Left ventricle myocardium inferior (tissue), 1 donor: ENCODE measurements at places on chromosomes 2 and 18. TPM values are rescaled to one million over a fixed set of nuclear protein-coding genes. Genes with fewer than 3 reads are reported as not detected.

Gene GALNT13
- total RNA-seq: 0.19 TPM

Gene ANO7
- 0.80 TPM for total RNA-seq

Gene RIT2
- not detected for total RNA-seq

Gene IL36A
- not detected for total RNA-seq

Gene GAL3ST2
- not detected for total RNA-seq

Gene MPP4
- not detected for total RNA-seq

Gene ATP5F1A
- 1,743 TPM for total RNA-seq

- H3K4me3 ChIP-seq: no peak overlapping the region
- DNase-seq: no peak
- H3K4me1 ChIP-seq: peaks cover 25% of the 10 kb centered on the region
- H3K27ac ChIP-seq: peak overlapping the region; percentile 43
These were observed 194.2 kb downstream of the TXNL1 start for GRCh38 chr18:56444201-56444600.

DNA sequence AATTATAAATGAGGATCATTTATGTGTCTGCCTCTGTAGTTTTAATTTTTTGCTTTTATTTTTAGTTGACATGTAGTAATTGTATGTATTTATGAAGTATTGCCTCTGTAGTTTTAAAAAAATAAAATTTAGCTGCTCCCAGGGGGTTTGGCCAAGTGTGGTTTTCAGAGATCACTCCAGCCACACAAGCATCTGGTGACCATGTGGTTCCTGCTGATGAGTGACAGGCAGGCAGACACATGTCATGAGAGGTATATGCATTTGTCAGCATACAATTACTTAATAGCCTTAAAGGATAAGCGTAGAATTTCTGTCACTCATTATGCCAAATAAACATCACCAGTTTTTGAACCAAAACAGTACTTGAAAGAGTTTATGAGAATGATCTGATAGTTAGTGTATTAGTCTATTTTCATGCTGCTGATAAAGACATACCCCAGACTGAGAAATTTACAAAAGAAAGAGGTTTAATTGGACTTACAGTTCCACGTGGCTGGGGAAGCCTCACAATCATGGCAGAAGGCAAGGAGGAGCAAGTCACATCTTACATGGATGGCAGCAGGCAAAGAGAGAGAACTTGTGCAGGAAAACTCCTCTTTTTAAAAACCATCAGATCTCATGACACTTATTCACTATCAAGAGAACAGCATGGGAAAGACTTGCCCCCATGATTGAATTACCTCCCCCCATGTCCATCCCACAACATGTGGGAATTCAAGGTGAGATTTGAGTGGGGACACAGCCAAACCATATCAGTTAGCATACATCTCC, 29.6 kb downstream of the MREG start:
- DNase-seq: no peak
- H3K4me1 ChIP-seq: no peaks in the 10 kb centered on the region
- H3K27ac ChIP-seq: no peak overlapping the region
- no peaks in the 10 kb centered on the region for H3K36me3 ChIP-seq
- H3K4me3 ChIP-seq: no peak overlapping the region
- H3K27me3 ChIP-seq: no peaks in the 10 kb centered on the region

- H3K27me3 ChIP-seq: no peaks in the 10 kb centered on the region
- DNase-seq: no peak
- no peak overlapping the region for H3K27ac ChIP-seq
- no peaks in the 10 kb centered on the region for H3K4me1 ChIP-seq
These were observed 105.4 kb downstream of the KCNH7 start for GRCh38 chr2:162732946-162733698.

DNA sequence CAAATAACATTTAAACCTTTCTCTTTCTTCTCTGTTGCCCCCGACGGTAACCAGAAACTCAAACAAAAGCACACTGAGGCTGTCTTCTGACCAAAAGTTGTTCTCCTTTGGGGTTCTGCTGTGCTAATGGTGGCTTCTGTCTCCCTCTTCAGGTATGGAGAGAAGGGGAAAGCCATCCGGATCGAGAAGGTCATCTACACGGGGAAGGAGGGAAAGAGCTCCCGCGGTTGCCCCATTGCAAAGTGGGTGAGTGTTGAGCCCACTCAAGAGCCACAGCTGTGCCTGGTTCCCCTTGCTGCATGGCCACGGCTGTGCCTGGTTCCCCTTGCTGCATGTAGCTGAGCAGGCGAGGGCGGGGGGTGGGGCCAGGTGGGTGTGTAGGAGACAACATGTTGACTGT, 67.4 kb downstream of the BOLA3 start:
- peaks cover 47% of the 10 kb centered on the region for H3K4me1 ChIP-seq
- H3K36me3 ChIP-seq: peaks cover 15% of the 10 kb centered on the region
- DNase-seq: no peak
- H3K27me3 ChIP-seq: no peaks in the 10 kb centered on the region

- no peak for DNase-seq
- no peak overlapping the region for H3K27ac ChIP-seq
- H3K4me3 ChIP-seq: no peak overlapping the region
- H3K36me3 ChIP-seq: no peaks in the 10 kb centered on the region
These were observed 772.8 kb upstream of the LRRTM1 start for GRCh38 chr2:81077396-81077795.

DNA sequence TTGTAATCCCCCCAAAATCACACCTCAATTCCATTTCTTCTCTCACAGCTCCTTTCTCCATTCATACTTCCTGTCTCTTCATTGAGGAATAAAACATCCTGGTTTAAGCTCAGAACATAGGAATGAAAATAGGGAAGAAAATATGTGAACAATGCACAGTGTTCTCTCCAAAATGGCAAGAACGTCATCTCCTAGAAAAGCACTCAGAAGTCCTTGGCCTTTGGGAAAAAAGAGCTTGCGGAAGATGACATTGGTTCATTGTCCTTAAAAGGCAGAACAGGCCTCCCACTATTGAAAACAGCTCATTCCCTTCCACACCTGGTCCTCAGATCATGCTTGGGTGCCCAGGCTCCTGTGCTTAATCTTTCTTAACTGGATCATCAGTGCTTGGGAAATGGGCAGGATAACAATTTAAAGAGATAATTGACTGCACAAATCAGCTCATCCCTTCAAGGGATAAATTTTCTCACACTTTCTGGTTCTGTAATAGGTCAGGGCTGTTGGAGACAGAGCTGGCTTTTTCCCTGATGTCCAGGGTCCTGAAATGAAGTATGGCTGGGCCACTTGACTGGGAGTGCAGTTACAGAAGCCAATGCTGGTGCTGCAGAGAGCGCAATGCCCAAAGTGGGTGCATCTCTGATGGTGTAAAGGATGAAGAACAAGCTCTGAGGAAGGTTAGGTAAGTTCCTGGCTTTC, 69.2 kb downstream of the MARCHF4 start:
- no peaks in the 10 kb centered on the region for H3K36me3 ChIP-seq
- H3K4me3 ChIP-seq: no peak overlapping the region

GRCh38 chr18:45525301-45525700, 90.0 kb upstream of the SLC14A2 start:
- no peak overlapping the region for H3K4me3 ChIP-seq
- H3K36me3 ChIP-seq: no peaks in the 10 kb centered on the region
- no peaks in the 10 kb centered on the region for H3K27me3 ChIP-seq
- peaks cover 8% of the 10 kb centered on the region for H3K4me1 ChIP-seq

DNA sequence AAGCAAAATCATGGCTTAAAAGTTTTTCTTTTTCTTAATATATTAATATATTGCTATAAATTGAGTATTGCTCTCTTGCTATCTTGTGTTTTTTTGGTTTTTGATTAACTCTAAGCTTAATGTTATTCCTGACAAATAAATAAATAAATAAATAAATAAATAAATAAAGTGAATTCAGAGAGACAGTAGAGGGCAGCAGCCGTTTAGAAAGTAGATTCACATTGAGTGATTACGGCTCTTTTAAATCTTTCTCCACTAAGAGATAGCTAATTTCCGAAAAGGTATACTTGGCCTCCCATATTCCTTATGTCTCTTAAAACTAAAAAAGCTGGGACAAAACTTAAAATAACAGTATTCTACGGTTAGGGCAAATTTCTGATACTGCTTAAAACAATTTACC, 34.3 kb downstream of the MSH2 start:
- H3K27ac ChIP-seq: no peak overlapping the region
- no peak for DNase-seq
- peaks cover 9% of the 10 kb centered on the region for H3K36me3 ChIP-seq
- no peak overlapping the region for H3K4me3 ChIP-seq
- H3K4me1 ChIP-seq: no peaks in the 10 kb centered on the region
- no peaks in the 10 kb centered on the region for H3K27me3 ChIP-seq

GRCh38 chr2:9221223-9221622, 14.6 kb downstream of the ASAP2 start:
- H3K4me3 ChIP-seq: no peak overlapping the region
- H3K4me1 ChIP-seq: peaks cover 70% of the 10 kb centered on the region
- no peaks in the 10 kb centered on the region for H3K36me3 ChIP-seq
- H3K27me3 ChIP-seq: no peaks in the 10 kb centered on the region
- H3K27ac ChIP-seq: peak overlapping the region; percentile 17
- DNase-seq: no peak

DNA sequence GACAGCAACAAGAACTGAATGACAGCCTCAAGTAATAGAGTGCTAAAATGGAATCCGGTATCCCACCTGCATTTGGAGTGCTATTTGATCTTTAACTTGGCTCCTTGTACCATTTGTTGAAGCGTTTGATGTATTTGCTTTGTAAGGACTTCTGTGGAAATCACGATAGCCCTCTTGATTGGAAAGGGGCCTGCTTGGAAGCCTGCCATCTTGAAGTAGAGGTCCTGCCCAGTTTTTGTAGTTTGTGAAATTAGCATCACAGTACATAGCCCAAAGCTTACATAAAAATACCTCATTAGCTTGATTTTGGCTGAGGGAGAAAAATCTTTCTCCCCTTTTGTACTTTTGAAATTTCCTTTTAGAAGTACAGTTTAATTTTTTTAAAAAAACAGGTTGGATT, 2.7 kb downstream of the CDCA7 start:
- H3K4me3 ChIP-seq: no peak overlapping the region
- H3K27me3 ChIP-seq: peaks cover 45% of the 10 kb centered on the region
- no peak overlapping the region for H3K27ac ChIP-seq
- no peak for DNase-seq
- H3K36me3 ChIP-seq: no peaks in the 10 kb centered on the region
- peaks cover 22% of the 10 kb centered on the region for H3K4me1 ChIP-seq

- peak overlapping the region; percentile 77 for H3K27ac ChIP-seq
- DNase-seq: no peak
- H3K27me3 ChIP-seq: no peaks in the 10 kb centered on the region
- H3K4me1 ChIP-seq: peaks cover 85% of the 10 kb centered on the region
- H3K36me3 ChIP-seq: no peaks in the 10 kb centered on the region
These were observed 141.1 kb downstream of the TANC1 start for GRCh38 chr2:159109517-159109916.

GRCh38 chr2:28395334-28396061, 2.8 kb downstream of the FOSL2 start:
- H3K36me3 ChIP-seq: no peaks in the 10 kb centered on the region
- H3K4me1 ChIP-seq: peaks cover 82% of the 10 kb centered on the region
- peak; percentile 46 for DNase-seq
- no peaks in the 10 kb centered on the region for H3K27me3 ChIP-seq

DNA sequence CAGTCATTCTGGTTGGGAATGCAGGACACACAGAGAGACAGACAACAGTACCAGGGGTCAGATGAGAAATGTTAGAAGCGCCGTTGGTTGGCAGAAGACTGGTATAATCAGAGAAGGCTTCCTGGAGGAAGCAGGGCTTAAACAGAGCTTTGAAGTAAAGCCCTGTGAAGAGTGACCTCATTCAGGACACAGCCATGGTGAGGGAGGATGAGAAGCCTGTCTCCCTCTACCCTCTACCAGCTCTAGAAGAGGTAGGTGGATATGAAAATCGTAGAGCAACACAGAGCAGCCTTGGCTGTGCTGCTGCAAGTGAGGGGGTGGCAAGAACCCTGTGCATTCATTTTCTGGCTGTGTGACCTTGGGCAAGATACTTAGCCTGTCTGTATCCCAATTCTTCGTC, 14.2 kb downstream of the TET3 start:
- H3K27me3 ChIP-seq: no peaks in the 10 kb centered on the region
- H3K36me3 ChIP-seq: no peaks in the 10 kb centered on the region
- DNase-seq: no peak
- H3K27ac ChIP-seq: no peak overlapping the region
- H3K4me1 ChIP-seq: peaks cover 42% of the 10 kb centered on the region

DNA sequence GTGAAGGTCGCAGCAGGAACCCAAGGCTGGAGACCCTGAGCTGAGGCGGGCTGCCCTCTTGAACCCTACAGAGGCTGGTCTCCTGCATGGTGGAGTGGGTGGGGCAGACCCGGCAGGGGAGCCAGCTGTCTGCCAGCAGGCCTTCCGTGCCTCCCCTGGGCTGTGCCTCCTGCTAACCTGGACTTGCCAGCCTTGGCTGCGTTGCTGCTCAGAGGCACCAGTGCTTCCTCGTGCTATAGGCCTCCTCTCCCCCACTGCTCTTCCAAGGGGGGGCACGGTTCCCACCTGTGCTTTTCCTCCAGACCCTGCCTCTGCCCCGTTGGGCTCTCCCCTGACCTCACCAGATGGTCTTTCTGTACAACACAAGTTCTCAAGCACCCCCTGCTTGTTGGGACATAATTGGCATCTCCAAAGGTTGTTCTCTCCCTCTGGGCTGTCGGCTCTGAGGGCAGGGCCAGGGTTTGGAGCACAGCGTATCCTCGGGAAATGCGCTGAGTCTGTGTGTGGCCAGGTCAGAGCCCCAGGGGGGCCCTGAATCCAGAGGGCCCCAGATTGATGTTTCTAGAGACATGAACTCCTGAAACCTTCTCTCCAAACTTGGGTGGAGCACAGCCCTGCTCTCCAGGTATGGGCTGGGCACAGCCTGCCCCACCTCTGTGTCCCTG, 6.7 kb downstream of the ARHGEF4 start:
- DNase-seq: no peak
- peaks cover 62% of the 10 kb centered on the region for H3K27me3 ChIP-seq
- H3K4me1 ChIP-seq: no peaks in the 10 kb centered on the region
- H3K27ac ChIP-seq: no peak overlapping the region
